ENCODE measurements at places on chromosomes 4 and X.

- H3K4me1 ChIP-seq: peaks cover 19% of the 10 kb centered on the region
- DNase-seq: no peak
- no peak overlapping the region for H3K4me3 ChIP-seq
- no peak overlapping the region for H3K27ac ChIP-seq
- H3K36me3 ChIP-seq: peaks cover 32% of the 10 kb centered on the region
- H3K27me3 ChIP-seq: no peaks in the 10 kb centered on the region
Observed at GRCh38 chr4:101914761-101915160, 124.2 kb downstream of the BANK1 start.

- no peak overlapping the region for H3K4me3 ChIP-seq
- DNase-seq: no peak
- H3K27me3 ChIP-seq: peaks cover 7% of the 10 kb centered on the region
- H3K36me3 ChIP-seq: no peaks in the 10 kb centered on the region
Observed at GRCh38 chr4:6443035-6444023, 29.1 kb downstream of the PPP2R2C start.

DNA sequence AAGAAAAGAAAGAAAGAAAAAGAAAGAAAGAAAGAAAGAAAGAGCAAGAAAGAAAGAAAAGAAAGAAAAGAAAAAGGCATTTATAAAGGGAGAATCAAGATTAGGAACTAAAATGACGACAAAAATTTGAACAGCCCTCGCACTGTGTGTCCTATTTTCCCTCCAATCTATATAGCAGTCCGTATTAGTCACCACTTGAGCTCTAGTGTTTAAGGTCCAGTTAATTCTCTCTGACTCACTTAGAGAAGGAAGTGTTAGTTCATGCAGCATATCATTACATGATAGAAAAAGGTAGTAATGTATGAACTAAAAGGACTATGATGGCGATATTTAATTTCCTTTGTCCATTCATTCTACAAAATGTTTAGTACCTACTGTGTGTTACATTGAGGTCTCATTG, 122.7 kb downstream of the CBLL2 start:
- no peak overlapping the region for H3K4me3 ChIP-seq
- DNase-seq: no peak
- no peak overlapping the region for H3K27ac ChIP-seq

GRCh38 chr4:156886481-156886880, 85.1 kb downstream of the PDGFC start:
- no peaks in the 10 kb centered on the region for H3K27me3 ChIP-seq
- H3K27ac ChIP-seq: no peak overlapping the region
- no peak overlapping the region for H3K4me3 ChIP-seq
- no peaks in the 10 kb centered on the region for H3K4me1 ChIP-seq
- H3K36me3 ChIP-seq: no peaks in the 10 kb centered on the region

- H3K27ac ChIP-seq: no peak overlapping the region
- H3K4me3 ChIP-seq: no peak overlapping the region
- no peaks in the 10 kb centered on the region for H3K4me1 ChIP-seq
- peaks cover 1% of the 10 kb centered on the region for H3K27me3 ChIP-seq
- no peaks in the 10 kb centered on the region for H3K36me3 ChIP-seq
- no peak for DNase-seq
Observed at GRCh38 chr4:71749008-71749594, 34.8 kb downstream of the GC start.

DNA sequence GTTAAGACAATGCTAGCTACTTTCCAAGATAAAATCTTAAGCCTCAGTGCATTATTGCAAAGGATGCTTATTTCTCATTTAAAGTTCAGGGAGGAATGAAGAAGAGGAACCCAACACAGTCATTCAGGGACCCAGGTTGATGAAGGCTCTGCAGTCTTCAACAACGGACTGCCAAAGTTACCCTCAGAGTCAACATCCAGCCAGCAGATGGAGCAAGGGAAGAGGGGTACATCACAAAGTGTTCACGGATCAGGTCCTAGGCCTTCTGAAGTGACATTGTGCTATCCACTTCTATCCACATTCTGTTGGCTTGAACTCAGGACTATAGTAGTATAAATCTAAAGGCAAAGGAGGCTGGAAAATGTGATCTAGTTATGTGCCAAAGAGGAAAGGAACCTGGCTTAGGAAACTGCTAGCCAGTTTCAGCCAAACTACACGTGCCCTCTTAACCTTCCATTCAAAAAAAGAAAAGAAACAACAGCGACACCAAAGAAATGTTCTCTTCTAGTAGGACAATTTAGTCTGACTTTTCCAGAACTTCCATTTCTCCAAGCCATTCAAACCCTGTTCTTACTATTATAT, 28.8 kb downstream of the NKX6-1 start:
- H3K27ac ChIP-seq: no peak overlapping the region
- no peaks in the 10 kb centered on the region for H3K4me1 ChIP-seq
- no peak overlapping the region for H3K4me3 ChIP-seq
- H3K36me3 ChIP-seq: no peaks in the 10 kb centered on the region
- no peak for DNase-seq

DNA sequence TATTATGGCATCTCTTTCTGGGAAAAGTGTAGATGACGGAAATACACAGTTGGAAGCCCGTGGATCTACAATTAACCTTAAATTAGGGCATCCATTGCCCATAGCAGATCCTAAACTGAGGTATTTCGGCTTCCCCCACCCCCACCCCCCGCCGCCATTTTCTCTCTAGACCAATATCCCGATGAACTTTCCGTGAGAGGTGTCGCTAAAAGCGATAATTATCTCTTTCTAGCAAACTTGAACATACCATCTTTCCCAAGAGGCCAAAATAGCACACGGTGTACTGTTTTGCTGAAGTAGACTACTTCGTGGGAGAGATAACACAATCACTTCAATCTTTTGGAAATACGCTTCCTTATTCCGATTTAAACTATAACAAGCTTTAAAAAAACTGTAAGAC, 554 bp downstream of the KLHL15 start:
- peaks cover 5% of the 10 kb centered on the region for H3K4me1 ChIP-seq
- DNase-seq: no peak
- no peaks in the 10 kb centered on the region for H3K36me3 ChIP-seq
- H3K4me3 ChIP-seq: peak overlapping the region; percentile 81
- H3K27me3 ChIP-seq: no peaks in the 10 kb centered on the region

DNA sequence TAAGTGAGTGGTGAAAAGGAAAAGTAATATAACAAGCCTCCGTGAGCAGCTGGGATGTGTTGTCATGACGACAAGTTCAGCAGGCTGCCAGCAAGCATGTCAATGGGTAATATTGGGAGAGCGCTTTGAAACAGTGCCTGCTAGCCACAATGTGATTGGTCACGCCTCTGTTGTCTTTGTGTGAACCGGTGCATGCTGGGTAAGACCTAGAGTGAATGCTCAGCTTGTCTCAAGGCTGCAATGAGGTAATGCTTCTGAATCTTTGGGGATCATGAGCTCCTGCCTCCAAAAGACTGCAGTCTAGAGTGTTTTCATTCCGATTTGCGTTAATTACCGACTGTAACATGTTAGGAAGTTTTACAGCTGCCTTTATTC, 54.9 kb downstream of the STOX2 start:
- no peak for DNase-seq
- no peaks in the 10 kb centered on the region for H3K36me3 ChIP-seq
- H3K27ac ChIP-seq: no peak overlapping the region
- peaks cover 4% of the 10 kb centered on the region for H3K27me3 ChIP-seq
- no peaks in the 10 kb centered on the region for H3K4me1 ChIP-seq

DNA sequence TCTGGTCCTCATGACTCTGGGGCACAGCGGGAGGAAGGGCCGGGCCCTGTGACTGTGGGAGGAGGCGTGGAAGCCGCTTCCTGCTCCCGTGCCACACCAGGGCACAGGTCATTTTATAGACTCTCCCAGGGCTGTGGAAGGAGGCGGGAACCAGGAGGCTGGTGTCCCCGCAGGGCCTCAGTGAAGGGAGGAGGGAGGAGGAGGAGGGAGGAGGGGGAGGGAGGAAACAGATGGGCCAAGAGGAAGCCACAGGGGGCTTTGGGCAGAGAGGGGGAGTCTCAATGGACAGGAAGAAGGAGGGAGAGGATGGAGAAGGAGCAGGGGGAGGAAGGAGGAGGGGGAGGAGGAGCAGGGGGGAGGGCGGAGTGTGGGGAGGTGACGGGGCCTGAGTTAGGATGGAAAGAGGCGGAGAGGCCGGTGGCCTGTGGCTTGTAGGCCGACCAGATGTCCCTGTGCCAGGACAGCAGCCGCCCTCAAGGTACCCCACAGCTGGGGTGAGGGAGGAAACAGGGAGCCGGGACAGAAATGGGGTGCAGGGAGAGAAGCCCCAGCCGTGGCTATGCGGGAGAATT, 6.2 kb upstream of the PLCXD1 start:
- peaks cover 9% of the 10 kb centered on the region for H3K4me1 ChIP-seq
- H3K27me3 ChIP-seq: peaks cover 6% of the 10 kb centered on the region
- no peak for DNase-seq
- no peak overlapping the region for H3K27ac ChIP-seq

DNA sequence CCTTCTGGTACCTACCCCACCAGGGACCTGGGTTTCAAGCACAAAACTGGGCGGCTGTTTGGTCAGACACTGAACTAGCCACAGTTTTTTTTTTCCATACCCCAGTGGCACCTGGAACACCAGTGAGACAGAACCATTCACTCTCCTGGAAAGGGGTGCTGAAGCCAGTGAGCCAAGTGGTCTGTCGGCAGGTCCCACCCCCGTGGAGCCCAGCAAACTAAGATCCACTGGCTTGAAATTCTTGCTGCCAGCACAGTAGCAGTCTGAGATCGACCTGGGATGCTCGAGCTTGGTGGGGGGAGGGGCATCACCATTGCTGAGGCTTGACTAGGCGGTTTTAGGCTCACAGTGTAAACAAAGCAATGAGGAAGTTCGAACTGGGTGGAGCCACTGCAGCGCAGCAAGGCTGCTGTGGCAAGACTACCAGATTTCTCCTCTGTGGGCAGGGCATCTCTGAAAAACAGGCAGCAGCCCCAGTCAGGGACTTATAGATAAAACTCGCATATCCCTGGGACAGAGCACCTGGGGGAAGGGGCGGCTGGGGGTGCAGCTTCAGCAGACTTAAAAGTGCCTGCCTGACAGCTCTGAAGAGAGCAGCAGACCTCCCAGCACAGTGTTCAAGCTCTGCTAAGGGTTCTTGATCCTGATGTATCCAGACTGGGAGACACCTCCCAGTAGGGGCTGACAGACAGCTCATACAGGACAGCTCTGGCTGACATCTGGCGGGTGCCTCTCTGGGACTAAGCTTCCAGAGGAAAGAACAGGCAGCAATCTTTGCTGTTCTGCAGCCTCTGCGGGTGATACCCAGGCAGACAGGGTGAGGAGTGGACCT, 223.0 kb downstream of the COX18 start:
- H3K4me1 ChIP-seq: peaks cover 2% of the 10 kb centered on the region
- H3K36me3 ChIP-seq: no peaks in the 10 kb centered on the region
- DNase-seq: peak; percentile 1
- H3K27me3 ChIP-seq: peaks cover 1% of the 10 kb centered on the region

DNA sequence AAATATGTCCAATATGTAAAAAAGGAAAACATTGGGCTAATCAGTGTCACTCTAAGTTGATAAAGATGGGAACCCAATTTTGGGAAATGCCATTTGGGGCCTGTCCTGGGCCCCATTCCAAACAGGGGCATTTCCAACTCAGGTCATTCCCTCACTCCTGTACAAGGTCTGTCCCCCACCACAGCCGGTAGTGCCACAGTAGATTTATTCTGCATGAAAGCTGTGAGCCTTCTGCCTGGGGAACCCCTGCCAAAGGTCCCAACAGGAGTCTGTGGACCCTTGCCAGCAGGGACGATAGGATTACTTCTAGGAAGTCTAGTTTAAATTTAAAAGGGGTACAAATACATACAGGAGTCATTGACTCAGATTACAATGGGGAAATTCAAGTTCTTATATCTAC, 317.6 kb upstream of the GNPDA2 start:
- no peaks in the 10 kb centered on the region for H3K27me3 ChIP-seq
- H3K4me1 ChIP-seq: no peaks in the 10 kb centered on the region
- H3K36me3 ChIP-seq: no peaks in the 10 kb centered on the region
- no peak overlapping the region for H3K4me3 ChIP-seq
- no peak overlapping the region for H3K27ac ChIP-seq

DNA sequence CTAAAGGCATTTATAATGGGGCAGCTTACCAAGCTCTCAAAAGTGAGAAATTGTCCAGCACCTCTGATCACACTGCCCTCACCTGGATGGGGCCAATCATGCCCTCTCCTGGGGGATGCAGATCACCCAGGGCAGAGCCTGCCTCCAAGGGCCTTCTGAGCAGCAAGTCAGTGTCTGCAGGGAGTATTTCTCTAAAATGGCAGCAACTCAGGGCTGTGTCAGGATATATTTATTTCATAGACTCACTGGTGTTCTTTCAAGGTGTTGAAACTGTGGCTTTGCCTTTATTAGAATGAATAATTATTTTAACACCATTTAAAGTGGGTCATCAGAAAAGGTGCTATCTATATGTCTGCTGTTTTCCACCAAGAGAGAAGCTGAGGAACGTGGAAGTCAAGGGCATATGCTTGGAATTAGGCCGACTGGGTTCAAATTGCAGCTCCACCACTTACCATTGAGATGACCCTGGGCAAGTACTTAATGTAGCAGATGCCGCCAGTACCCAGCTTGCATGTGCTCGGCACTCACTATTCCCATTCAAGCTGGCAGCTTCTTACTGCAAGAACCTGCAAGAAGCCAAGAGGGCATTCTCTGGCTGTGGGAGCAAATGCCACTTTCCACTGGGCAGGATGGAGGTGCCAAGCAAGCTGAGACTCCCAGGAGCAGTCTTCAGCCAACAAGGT, 590.0 kb downstream of the BCOR start:
- H3K4me1 ChIP-seq: no peaks in the 10 kb centered on the region
- no peak for DNase-seq
- no peaks in the 10 kb centered on the region for H3K27me3 ChIP-seq
- no peak overlapping the region for H3K27ac ChIP-seq
- peaks cover 2% of the 10 kb centered on the region for H3K36me3 ChIP-seq

DNA sequence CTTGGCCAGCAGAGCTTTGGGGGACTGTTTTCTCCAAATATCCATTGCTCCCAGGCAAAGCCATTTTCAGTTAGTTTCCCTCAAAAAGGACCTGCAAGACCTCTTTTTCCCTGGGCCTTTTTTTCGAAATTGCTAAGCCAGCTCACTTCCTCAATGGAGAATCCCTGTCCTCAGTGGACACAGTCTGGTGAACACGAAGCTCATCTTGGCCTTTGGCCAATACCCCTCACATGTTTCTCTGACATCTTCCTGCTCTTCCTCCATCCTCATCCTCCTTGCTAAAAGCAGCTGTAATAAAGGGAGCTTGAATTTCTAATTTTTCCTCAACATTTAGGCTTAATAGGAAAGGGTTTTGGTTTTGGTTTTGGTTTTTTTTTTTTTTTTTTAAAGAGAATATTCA, 17.6 kb upstream of the PRPS1 start:
- H3K27me3 ChIP-seq: peaks cover 2% of the 10 kb centered on the region
- no peak overlapping the region for H3K4me3 ChIP-seq
- DNase-seq: no peak
- H3K27ac ChIP-seq: no peak overlapping the region
- H3K4me1 ChIP-seq: no peaks in the 10 kb centered on the region
